IPS-NIHi11 (cell line): ENCODE measurements at places on chromosomes 13 and 19.

DNA sequence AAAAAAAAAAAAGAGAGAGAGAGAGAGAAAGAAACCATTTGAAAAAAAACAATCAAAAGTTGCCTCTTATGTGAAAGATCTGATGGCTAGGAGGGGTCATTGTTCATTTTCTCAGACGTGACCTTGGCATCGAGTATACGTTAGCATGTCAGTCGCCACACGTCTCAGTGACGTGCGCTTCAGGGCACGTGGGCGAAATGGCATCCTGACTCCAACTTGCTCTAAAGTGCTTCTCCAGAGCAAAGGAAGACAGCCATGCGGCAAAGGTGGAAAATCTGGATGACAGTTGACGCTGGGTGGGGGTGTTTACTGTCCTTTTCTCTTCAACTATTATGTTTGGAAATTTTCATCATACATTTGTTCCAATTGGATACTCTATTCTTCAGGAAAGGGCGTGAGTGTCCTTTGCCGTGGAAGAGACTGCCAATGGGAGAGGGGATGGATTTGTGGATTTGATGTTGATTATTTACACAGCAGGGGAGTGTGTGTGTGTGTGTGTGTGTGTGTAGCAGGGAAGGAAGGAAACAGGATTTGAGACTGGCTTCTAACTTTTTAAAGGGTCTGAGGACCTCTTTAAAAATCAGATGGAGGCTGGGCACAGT lies 25.0 kb downstream of the KLF2 start:
- no peak for DNase-seq

DNA sequence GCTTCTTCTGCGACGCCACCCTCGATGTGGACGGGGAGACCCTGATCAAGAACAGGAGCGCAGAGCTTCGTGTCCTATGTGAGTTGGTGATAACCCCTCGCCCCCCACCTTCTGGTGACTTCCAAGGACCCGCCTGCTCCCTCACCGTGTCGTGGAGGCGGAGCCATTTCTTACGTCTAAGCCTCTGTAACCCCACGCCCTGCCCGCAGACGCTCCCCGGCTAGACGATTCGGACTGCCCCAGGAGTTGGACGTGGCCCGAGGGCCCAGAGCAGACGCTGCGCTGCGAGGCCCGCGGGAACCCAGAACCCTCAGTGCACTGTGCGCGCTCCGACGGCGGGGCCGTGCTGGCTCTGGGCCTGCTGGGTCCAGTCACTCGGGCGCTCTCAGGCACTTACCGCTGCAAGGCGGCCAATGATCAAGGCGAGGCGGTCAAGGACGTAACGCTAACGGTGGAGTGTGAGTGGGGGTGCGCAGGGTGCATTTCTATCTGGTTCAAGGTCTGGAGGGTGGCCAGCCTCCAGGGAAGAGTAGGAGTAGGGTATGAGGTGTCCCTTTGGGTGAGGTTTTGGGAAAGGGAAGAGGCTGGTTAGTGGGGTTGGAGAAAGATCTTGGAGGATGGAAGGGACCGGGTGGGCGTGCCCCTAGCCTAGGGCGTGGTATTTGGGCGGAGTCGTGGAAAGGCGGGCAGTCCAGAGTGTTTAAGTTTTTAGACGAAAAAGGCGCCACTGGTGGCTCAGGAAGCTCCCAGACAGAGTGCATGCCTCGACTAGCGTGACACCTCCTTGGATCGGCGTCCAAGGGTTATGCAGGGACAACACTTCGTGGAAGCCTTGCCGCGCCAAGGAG lies 3.3 kb downstream of the ICAM5 start:
- DNase-seq, result no peak

DNA sequence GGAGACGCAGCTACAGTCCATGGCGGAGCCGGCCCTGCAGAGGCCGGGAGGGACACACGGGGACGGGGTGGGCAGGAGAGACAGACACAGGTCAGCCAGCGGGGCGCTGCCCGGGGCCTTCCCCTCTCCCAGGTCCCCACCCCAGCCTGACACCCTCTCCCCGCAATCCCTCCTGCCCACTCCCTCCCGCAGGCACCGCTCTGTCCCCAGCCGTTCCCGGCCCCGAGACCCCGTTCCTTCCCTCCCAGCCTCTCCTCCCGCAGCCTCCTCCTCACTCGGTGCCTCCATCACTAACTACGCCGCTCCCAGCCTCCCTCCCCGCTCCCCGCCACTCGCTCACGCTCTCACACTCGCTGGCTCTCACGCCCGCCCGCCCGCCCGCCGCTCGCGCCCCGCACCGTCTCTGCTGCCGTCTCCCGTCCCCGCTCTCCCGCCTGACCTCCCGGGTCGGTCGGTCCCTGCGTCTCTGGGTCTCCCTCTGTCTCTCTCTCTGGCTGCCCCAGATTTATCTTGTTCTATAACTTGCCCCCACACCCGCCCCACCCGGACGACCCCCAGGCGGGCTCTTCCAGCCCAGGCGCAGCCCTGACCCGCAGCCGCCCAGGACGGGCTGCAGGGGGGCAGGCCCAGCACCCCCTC lies 15.2 kb downstream of the ERFL start:
- peak; percentile 70 for DNase-seq

GRCh38 chr13:98223741-98224140 lies 46.7 kb upstream of the RNF113B start:
- no peak for DNase-seq

DNA sequence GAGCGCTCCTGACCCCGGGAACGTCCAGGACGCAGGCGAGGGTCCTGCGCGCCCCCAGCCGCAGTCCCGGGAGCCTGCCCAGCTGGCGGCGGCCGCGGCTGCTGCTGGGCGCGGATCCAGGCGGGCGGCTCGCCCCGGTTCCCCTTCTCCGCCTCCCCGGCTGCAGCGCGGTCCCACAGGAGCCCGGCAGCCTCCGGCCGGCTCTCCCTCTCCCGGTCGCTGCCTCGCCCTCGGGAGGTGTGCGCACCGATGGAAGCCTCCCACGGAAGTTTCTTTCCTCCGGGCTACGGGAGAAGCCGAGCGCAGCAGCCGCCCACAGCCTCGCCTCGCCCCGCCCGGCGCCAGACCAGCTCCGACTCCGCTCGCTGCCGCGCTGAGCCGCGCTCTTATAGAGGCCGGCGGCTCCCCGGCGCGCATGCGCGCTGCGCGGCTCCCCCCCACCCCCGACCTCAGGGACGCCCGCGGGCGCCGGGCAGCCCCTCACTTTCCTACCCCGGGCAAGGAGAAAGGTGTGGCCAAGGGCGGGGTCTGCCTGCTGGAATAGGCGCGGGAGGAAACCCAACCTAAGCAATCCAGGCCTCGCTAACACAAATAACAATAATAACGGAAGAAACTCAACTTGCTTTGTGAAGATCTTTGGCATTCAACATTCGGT lies at the start of gene SHISA2:
TSS of gene SHISA2 (minus strand) at position 360 of the 655 bp plus-strand sequence. CDS start 1,041 bp downstream, outside the sequence.
- DNase-seq, result peak; percentile 89

- no peak for DNase-seq
Measured at GRCh38 chr13:86608701-86609100, 809.5 kb upstream of the SLITRK6 start.

GRCh38 chr19:7611541-7612279 lies 16.0 kb downstream of the CAMSAP3 start:
- no peak for DNase-seq

DNA sequence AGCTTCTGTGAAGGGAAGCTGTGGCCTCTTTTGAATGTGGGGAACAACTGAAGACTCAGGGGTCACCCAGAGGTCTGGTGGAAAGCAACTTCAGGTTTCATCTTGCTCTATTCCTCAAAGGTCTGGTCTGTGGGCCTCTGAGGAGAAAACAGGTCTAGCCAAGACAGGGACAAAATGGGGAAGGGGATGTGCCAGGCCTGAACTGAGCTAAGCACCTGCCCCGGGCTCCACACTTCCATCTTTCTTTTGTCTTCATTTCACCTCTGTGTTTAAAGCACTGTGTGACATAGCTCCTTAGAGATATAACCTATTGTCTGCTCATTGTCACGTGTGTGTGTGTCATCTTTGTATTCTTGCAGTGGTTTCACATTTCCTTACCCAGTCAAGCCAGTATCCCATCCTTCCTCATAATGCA lies 19.9 kb upstream of the GDF15 start:
- DNase-seq, result no peak

- DNase-seq, result peak; percentile 82
Measured at GRCh38 chr19:46571495-46571894, 29.6 kb upstream of the CALM3 start.

GRCh38 chr19:32866564-32867265 lies 2.9 kb downstream of the SLC7A9 start:
- no peak for DNase-seq

DNA sequence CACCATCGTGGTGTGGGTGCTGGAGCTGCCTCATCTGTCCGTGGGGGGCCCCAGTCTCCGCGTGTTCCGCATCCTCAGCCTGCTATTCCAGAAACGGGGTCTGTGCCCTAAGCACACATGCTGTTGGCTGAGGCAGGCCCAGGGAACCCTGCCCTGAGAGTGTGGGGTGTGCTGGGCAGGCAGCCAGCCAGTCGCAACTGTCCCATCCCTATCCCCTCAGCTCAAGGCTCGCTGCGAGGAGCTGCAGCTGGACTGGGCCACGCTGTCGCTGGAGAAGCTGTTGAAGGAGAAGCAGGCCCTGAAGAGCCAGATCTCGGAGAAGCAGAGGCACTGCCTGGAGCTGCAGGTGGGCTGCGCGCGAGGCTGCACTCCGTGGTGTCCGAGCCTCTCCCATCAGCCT lies 21.9 kb downstream of the PLEKHJ1 start:
- no peak for DNase-seq

DNA sequence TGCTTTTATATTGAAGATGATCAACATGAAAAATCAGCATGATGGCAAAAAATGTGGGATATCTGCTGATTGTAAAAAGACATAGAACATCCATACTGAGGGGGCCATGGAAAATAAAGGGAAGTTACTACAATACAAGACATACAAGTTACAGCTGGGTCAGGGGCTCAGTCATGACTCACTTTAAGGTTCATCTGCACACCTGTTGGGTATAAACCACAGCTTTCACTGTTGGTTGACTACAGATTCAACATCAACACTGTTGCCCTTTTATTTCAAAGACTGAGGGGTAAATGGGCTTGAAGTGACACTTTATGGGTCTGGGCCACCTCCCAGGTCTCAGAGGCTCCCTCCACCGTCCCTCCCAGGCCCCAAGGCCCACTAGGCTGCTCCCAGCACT lies 98.1 kb upstream of the IRS2 start:
- no peak for DNase-seq

GRCh38 chr13:40662866-40663265 lies 3.6 kb downstream of the FOXO1 start:
- DNase-seq, result no peak

DNA sequence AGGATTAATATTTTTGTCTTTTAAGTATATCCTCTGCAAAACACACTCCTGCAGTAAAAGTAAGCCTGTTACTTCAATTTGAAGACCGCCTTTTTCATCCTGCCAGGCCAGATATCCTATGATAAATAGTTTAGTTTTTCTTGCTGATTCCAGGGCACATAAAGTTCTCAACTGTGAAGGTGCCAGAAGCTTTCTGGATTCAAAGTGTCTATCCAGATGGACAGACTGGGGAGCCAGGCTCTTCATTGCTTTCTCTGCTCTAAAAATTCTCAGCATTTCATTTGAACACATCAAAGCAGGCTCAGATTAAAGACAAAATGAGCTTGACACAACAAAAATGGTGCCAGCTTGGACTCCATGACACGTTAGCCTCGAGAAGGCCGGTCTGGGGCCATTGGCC lies 53.6 kb upstream of the UBL3 start:
- DNase-seq, result no peak

DNA sequence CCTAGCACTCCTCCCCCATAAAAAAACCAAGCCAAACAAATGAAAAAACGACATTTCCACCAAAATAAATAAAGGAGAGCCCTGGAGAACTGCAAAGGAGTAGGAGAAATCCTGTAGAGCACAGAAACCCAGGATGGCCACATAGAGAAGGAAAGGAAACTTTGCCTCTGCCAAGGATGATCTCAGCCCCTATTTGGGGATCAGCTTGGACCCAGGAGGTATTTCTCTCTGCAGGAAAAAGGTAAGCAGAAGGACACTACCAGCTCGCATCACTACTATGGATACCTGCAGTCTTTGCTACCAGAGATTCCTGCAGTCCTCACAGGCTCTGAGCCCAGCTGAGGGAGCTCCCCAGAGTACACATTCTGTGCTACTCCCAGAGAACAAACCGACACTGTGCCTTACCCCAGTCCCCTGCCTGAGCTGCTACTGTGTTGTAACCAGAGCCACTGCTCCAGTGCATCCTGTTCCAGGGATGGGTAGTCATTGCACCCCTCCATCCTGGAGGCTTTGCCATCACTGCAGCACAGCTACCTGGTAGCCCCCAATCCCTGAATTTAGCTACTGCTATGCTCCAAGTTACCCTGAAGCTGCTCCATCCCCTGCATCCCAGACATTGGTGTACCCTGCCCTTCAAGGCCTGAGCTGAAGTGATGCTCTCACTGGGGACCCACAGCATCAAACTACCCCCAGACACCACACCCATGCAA lies 41.7 kb downstream of the VWA8 start:
- peak; percentile 21 for DNase-seq

- no peak for DNase-seq
Measured at GRCh38 chr13:31267126-31267784, 67.5 kb downstream of the B3GLCT start.

- DNase-seq, result no peak
Measured at GRCh38 chr19:46574533-46574932, 26.6 kb upstream of the CALM3 start.

- DNase-seq, result no peak
Measured at GRCh38 chr19:51441410-51442390, 16.6 kb downstream of the SIGLEC8 start.

GRCh38 chr19:55319785-55320184 lies 5.4 kb downstream of the TMEM150B start:
- DNase-seq, result peak; percentile 94

DNA sequence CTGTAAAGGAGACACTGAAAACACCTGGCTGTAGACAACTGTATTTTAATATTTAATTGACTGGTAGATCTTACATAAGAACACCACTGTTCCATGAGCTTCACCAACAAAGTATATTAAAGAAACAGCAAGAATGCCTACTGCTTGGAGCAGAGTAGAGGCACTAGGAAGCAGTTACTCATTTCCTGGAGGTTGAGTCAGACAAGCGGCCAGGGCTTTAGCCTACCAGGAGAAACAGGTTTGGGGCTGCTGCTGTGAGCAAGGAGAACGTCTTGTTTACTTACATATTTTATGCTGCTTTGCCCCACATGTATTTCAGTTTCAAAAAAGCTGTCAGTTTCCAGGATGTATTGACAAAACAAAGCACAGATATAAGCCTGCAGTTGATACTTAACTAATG lies 33.4 kb downstream of the ALG5 start:
- DNase-seq, result peak; percentile 7

GRCh38 chr13:101018720-101019119 lies 344.1 kb upstream of the TMTC4 start:
- peak; percentile 14 for DNase-seq
